ENCODE measurements at places on chromosomes 6 and 20. TPM values are rescaled to one million over a fixed set of nuclear protein-coding genes. Genes with fewer than 3 reads are reported as not detected.

LRFN2 gene
- total RNA-seq = not detected

NMBR gene
- total RNA-seq = not detected

POFUT1 gene
- total RNA-seq = 27.5 TPM

DPPA5 gene
- total RNA-seq = not detected

NRSN2 gene
- total RNA-seq = 1.5 TPM

DNA sequence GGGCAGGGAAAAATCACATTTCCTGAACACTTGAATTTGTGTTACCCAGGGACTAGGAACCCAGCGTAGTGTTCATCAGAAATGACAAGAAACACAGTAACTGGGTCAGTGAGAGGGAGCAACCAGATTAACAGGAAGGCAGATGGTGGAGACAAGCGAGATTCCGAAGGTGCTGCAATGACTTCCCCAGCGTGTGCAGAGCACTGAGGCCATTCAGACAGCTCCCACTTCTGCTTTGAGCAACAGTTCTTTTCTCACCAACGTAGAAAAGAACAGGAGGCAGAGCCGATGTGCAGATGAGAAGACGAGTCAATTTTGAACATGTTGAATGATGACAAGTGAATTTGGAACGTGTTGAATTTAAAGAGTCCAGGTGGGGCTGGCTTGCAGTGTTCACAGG, 63.1 kb upstream of the IFNGR1 start:
- H3K27me3 ChIP-seq = no peaks in the 10 kb centered on the region
- no peak overlapping the region for H3K27ac ChIP-seq
- no peaks in the 10 kb centered on the region for H3K4me1 ChIP-seq
- no peaks in the 10 kb centered on the region for H3K36me3 ChIP-seq

- no peaks in the 10 kb centered on the region for H3K4me1 ChIP-seq
- H3K27ac ChIP-seq = no peak overlapping the region
- no peaks in the 10 kb centered on the region for H3K27me3 ChIP-seq
- DNase-seq = no peak
- H3K36me3 ChIP-seq = no peaks in the 10 kb centered on the region
These were observed 152.3 kb upstream of the JAG1 start for GRCh38 chr20:10826111-10826510.

GRCh38 chr20:22958390-22958789, 76.7 kb upstream of the SSTR4 start:
- H3K27me3 ChIP-seq = no peaks in the 10 kb centered on the region
- H3K27ac ChIP-seq = no peak overlapping the region
- H3K36me3 ChIP-seq = no peaks in the 10 kb centered on the region
- H3K4me3 ChIP-seq = no peak overlapping the region
- no peak for DNase-seq

- H3K4me3 ChIP-seq = no peak overlapping the region
- no peaks in the 10 kb centered on the region for H3K4me1 ChIP-seq
- no peak for DNase-seq
These were observed 8.0 kb upstream of the TSHZ2 start for GRCh38 chr20:52964131-52964530.

GRCh38 chr20:3741836-3742458, 9.5 kb downstream of the HSPA12B start:
- no peaks in the 10 kb centered on the region for H3K36me3 ChIP-seq
- H3K27ac ChIP-seq = no peak overlapping the region
- peaks cover 11% of the 10 kb centered on the region for H3K4me1 ChIP-seq
- no peak for DNase-seq
- no peaks in the 10 kb centered on the region for H3K27me3 ChIP-seq
- no peak overlapping the region for H3K4me3 ChIP-seq

DNA sequence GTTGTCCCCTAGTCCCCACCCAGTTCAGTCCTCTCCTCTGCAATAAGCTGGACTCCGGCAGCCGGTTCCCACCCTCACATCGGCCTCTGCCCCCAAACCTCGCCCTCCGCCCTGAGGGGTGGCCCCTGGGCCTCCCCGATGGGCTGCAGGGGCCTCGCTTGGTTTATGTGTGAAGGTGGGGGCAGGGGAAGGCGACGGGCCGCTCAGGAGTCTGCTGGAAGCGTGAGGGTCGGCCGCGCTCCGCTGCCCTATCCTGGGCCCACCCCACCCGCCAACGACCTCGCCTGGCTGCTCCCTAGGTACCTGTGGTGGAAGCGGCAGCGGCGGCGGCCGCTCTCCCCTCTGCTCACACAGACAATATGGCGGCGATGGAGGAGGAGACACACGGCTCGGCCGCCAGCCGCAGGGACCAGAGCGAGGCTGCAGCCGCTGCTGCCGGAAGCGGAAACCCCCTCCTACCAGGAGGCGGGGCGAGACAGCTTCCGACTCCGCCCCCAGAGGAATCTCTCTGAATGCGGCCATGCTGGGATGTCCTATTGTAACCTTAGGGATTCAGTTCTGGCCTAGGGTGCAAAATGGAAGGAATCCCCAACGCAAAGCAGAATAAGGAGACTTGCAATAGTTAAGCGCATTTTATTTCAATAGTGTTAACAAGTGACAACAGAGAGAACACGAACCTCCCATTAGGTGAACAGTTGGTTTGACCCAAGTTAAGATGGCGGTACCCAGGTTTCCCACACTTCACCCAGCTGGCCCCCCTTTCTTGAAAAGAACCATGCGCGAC, at the start of gene CSNK2A1:
Gene CSNK2A1 (minus strand): TSS at position 422 of the 784 bp plus-strand sequence. CDS start 35,239 bp downstream, outside the sequence.
- H3K27me3 ChIP-seq = no peaks in the 10 kb centered on the region
- no peaks in the 10 kb centered on the region for H3K36me3 ChIP-seq
- H3K27ac ChIP-seq = peak within 1 kb of the TSS; percentile 79

DNA sequence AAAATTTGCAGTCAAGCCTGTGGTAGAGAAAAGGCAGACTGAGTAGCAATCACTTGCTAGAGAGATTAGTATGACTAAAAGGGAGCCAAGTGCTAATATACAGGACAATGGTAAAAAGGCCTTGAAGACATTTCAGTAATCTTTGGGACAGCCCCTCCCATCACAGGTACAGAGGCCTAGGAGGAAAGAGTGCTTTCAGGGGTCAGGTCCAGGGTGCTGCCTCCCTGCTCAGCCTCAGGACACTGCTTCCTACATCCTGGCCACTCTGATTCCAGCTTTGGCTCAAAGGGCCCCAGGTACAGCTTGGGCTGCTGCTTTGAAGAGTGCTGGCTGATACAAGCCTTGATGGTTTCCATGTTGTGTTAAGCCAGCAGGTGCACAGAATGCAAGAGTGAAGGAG, 543.5 kb downstream of the MMUT start:
- no peaks in the 10 kb centered on the region for H3K4me1 ChIP-seq
- no peaks in the 10 kb centered on the region for H3K36me3 ChIP-seq
- no peak overlapping the region for H3K4me3 ChIP-seq
- H3K27me3 ChIP-seq = no peaks in the 10 kb centered on the region
- no peak overlapping the region for H3K27ac ChIP-seq

DNA sequence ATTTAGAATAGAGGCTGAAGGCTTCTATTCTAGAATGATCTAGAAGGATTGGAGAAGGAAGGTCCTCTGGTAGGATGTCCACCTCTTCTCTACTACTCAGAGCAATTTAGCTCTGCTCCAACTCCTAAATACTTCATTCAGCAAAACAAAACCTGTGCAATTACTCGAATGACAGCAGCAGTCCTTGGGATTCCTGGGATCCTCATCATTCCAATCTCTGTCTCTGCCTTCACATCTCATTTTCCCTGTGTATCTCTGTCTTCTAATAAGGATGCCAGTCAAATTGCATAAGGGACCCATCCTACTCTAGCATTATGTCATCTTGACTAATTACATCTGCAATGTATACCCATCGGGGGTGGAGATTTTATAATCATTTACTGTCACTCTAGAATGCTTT, 5.5 kb upstream of the AIG1 start:
- no peaks in the 10 kb centered on the region for H3K4me1 ChIP-seq
- DNase-seq = no peak
- H3K36me3 ChIP-seq = no peaks in the 10 kb centered on the region
- no peak overlapping the region for H3K4me3 ChIP-seq

DNA sequence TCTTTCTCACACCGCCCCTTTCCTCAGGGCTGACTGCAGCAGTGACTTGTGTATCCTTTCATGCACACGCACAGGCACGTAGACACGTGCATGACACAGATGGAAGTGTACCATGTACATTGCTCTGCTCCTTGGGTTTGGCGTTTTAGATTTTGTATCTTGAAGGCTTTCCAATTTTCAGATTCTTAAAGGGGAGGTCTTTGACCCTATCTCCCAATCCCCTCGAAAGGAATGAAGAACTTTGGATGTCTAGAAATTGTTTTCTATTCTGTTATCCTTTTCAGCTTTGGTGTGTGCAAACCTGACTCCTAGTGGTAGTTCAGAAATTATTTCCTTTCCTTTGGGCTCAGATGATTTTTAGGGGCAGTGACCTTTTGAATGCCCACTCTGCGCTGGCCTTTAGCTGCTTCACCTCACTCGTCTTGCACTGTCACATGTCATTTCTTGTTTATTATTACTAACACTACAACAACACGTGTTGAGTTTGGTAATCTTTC, 63.0 kb downstream of the HIVEP1 start:
- H3K27me3 ChIP-seq = no peaks in the 10 kb centered on the region
- no peak overlapping the region for H3K4me3 ChIP-seq
- no peaks in the 10 kb centered on the region for H3K36me3 ChIP-seq

- H3K4me1 ChIP-seq = no peaks in the 10 kb centered on the region
- no peak overlapping the region for H3K4me3 ChIP-seq
- DNase-seq = no peak
- H3K36me3 ChIP-seq = no peaks in the 10 kb centered on the region
These were observed 129.8 kb downstream of the HDGFL1 start for GRCh38 chr6:22699151-22699550.

DNA sequence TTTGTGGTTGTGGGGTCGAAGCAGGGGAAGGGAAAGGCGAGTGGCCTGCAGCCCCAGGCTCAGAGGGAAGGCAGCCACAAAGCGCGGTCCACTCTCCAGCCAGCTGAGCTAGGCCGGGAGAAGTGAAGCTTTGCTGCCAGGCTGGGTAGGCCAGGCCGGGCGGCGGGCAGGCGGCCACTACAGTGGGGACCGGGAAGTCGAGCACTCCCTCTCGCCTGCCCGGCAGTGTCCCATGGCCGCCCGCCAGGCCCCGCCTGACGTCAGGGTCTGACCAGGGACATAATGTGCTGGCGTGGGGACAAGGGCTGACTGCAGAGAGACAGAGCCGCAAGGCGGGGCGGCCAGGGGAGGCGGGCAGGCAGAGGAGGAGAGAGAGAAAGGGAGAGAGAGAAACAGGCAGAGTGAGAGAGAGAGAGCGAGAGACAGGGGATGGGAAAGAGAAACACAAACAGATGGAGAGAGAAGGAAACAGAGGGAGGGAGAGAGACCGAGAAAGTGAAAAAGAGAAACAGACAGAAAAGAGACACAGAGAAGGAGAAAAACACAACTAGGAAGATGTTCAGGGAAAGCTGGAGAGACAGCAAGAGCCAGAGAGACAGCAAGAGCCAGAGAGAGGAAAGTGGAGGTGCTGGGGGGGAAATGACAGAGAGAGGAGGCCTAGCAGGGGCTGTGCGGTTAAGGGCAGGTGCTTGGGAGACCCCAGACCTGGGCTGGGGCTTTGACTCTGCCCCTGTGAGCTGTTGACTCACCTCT, 94.5 kb upstream of the PTPN1 start:
- no peaks in the 10 kb centered on the region for H3K4me1 ChIP-seq
- DNase-seq = peak; percentile 99
- no peaks in the 10 kb centered on the region for H3K27me3 ChIP-seq
- H3K36me3 ChIP-seq = no peaks in the 10 kb centered on the region
- H3K4me3 ChIP-seq = no peak overlapping the region
- peak overlapping the region; percentile 97 for H3K27ac ChIP-seq

GRCh38 chr6:87237804-87238203, 82.4 kb downstream of the ZNF292 start:
- DNase-seq = no peak
- H3K27me3 ChIP-seq = no peaks in the 10 kb centered on the region
- H3K4me1 ChIP-seq = peaks cover 3% of the 10 kb centered on the region
- no peak overlapping the region for H3K4me3 ChIP-seq

- peak; percentile 44 for DNase-seq
- H3K27ac ChIP-seq = no peak overlapping the region
- H3K27me3 ChIP-seq = no peaks in the 10 kb centered on the region
- H3K36me3 ChIP-seq = no peaks in the 10 kb centered on the region
These were observed 105.4 kb downstream of the NOL4L start for GRCh38 chr20:32479697-32480171.

- no peak for DNase-seq
- no peak overlapping the region for H3K4me3 ChIP-seq
- no peaks in the 10 kb centered on the region for H3K4me1 ChIP-seq
- H3K27me3 ChIP-seq = no peaks in the 10 kb centered on the region
- H3K36me3 ChIP-seq = no peaks in the 10 kb centered on the region
- no peak overlapping the region for H3K27ac ChIP-seq
These were observed 29.3 kb downstream of the ARHGAP18 start for GRCh38 chr6:129680633-129681032.

DNA sequence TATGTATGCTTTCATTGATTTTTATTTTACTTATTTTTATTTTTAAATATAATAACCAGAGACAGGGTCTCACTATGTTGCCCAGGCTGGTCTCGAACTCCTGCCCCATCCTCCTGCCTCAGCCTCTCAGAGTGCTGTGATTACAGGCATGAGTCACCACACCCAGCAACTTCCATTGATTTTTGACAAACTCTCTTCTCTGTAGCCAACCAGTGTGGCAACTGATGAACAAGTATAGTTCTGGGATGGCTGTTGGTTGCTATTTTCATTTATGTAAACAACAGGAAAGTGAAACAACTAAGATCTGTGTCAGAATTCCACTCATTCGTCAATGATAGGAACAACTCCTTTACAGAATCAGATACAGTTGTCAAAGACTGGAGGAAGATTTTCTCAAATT, 356.7 kb upstream of the JARID2 start:
- no peaks in the 10 kb centered on the region for H3K27me3 ChIP-seq
- DNase-seq = no peak

DNA sequence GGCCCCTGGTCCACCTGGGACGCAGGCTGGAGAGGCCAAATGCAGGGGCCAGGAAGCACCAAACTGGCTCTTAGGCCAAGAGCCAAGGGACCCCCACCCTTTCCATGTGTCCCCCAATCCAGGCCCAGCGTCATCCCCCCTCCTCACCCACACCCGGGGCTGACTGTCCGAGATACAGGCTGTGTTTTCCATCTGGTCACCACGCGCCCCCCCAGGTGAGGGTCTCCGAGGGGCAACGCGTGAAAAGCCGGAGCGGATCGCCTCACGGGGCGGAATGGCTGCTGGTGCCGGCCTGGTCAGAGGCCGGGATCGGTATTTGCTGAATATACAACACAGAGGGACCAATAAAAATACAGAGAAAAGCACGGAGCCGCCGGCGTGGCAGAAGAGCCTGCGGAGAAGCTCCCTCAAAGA, 5.2 kb upstream of the ABHD16B start:
- no peaks in the 10 kb centered on the region for H3K27me3 ChIP-seq
- no peak for DNase-seq
- H3K36me3 ChIP-seq = no peaks in the 10 kb centered on the region

- no peaks in the 10 kb centered on the region for H3K27me3 ChIP-seq
- no peaks in the 10 kb centered on the region for H3K36me3 ChIP-seq
- H3K4me3 ChIP-seq = no peak overlapping the region
- H3K4me1 ChIP-seq = no peaks in the 10 kb centered on the region
- no peak for DNase-seq
- no peak overlapping the region for H3K27ac ChIP-seq
These were observed 661.6 kb downstream of the DHX35 start for GRCh38 chr20:39623584-39624234.

- H3K4me1 ChIP-seq = no peaks in the 10 kb centered on the region
- DNase-seq = no peak
- no peaks in the 10 kb centered on the region for H3K27me3 ChIP-seq
- H3K36me3 ChIP-seq = peaks cover 2% of the 10 kb centered on the region
- peak overlapping the region; percentile 82 for H3K4me3 ChIP-seq
- no peak overlapping the region for H3K27ac ChIP-seq
These were observed 1.2 kb downstream of the ARFGAP1 start for GRCh38 chr20:63273635-63274380.

All from right lobe of liver (tissue), 6 donors.